ENCODE measurements at places on chromosomes 7 and 10.

GRCh38 chr10:69506834-69507713, 55.8 kb downstream of the TSPAN15 start:
- no peak for DNase-seq

- no peak for DNase-seq
These were observed 119.4 kb downstream of the DYNC2I1 start for GRCh38 chr7:158975526-158976467.

GRCh38 chr7:25007668-25008067, 27.7 kb upstream of the OSBPL3 start:
- no peak for DNase-seq

GRCh38 chr7:152511736-152512135, 75.9 kb upstream of the KMT2C start:
- no peak for DNase-seq

GRCh38 chr10:74139981-74140380, 10.6 kb downstream of the AP3M1 start:
- no peak for DNase-seq

- DNase-seq: no peak
These were observed 1043.2 kb upstream of the C7orf33 start for GRCh38 chr7:147547252-147547897.

DNA sequence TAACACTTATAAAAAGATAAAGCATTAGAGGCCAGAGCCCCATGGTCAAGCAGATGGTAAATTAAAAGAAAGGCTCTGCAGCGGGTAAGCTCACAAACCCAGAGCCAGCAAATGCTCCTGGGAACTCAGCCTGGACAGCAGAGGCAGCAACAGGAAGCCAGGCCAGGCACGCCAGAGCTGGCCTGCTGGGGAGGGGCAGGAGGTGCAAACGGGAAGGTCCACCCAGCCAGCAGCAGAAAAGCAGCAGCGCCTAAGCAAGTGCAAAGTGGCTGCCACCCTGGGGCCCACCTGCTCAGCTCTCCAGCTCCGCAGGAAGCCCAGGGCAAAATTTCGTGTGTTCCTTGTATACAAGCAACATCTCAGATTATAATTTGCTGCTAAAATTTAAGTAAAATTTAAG, 82.7 kb upstream of the GPR22 start:
- DNase-seq: no peak

- DNase-seq: no peak
These were observed 6.6 kb upstream of the LGI1 start for GRCh38 chr10:93751124-93751523.
